Fibroblast of the conjunctiva (primary cell): ENCODE measurements at places on chromosomes 12 and 14.

DNA sequence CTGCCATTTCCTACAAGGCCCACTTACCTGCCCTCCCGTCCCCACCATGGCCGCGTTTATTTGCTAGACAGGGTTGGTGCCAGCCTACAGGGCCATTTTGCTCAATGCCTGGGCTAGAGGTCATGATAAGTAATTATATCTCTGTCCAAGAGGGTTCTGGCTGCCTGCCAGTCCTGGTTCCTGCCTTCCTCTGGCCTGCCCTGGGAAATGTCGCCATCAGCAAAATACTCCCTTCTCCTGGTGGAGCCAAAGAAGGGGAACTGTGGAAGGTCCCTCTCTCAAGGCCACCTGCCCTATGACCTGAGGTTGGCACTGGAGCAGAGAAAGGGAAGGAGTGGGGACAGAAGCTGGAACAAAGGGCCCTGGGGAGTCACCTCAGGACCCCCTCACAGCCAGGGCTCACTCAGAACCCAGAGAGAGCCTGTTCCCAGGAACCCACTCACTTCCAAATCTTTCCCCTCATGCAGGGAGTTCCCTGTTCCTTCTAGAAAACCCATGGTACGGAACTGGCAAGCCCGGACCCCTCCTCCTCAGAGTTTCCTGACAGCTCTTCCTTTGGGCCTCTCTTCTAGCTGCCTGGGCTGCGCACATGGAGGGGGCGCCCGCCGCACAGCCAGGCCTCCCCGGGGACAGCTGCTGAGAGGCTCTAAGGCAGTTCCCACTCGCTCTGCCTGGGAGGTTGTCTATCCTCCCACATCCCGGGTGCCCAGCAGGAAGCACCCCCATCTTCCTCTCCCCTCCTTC is 280.5 kb downstream of the DPF3 start:
- DNase-seq, result no peak

DNA sequence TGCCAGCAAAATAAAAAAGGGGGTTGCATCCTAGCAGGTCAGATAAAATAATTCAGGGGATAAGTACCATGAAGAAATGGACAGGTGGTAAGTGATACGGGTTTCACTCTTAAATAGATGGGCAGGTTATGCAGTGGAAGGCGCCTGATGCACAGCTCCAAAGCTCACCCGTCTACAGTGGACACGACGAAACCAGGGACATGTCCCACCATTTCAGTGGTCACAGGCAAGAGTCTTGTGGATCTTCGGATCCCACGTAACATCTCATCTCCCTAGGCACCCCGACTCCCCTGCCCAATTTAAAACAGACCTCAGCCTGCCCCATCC is 60.5 kb downstream of the DDX51 start:
- DNase-seq, result no peak

GRCh38 chr12:27766587-27766986 is 13.4 kb upstream of the KLHL42 start:
- DNase-seq, result no peak

DNA sequence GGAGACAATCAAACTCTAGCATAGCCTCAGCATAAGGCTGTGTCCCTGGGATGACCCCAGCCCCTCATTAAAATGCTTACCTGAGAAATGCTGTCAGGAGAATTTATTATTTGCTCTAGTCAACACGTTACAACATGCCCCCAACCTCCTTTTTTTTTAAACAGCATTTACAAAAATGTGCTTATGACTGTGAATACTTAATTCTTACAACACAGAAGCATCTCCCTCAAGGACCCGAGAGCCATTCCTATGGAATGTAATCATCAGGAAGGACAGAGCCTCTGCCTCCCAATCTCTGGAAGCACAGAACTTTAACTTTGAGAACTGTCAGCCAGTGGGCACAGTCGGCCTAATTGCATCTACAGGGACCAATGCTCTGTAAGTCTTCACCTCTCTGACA is 136.6 kb upstream of the OVCH1 start:
- no peak for DNase-seq

GRCh38 chr12:116881325-116881876 is at the start of gene HRK:
TSS of gene HRK (minus strand) at chr12:116881441. CDS start at chr12:116881307, 134 bp downstream.
- no peak for DNase-seq

- no peak for DNase-seq
Observed at GRCh38 chr12:119247720-119248043, 69.0 kb downstream of the HSPB8 start.

DNA sequence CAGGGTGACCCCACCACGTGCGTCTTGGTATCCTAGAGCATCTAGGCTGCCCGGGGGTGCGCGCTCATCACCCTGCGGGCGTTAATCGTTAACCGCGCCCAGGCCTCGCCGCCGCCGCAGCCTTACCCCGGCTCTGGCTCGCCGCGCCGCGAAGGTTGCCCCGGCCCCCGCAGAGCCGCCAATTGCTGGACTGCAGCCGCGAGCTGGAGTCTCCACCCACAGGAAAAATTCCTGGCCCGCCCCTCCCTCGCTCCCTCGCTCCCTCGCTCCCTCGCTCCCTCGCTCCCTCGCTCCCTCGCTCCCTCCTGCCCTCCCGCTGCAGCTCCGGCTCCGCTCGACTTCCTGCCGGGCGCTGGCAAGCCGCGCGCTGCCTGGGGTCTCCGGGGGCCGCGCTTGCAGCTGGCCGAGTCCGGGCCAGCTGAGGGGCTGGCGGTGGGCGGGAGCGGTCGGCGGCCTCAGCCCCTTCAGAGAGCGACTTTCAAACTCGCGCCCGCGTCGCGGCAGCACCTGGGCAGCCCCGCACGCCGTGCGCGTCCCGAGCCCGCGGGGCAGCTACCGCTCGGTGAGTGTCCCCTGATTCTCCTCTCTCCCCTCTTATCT is at the start of gene PLEKHG3:
Gene PLEKHG3 (plus strand): TSS at position 282 of the 600 bp plus-strand sequence. CDS start 23,208 bp downstream, outside the sequence.
- DNase-seq, result peak; percentile 16

- peak; percentile 57 for DNase-seq
Observed at GRCh38 chr14:51398898-51399297, 158.9 kb downstream of the TMX1 start.

DNA sequence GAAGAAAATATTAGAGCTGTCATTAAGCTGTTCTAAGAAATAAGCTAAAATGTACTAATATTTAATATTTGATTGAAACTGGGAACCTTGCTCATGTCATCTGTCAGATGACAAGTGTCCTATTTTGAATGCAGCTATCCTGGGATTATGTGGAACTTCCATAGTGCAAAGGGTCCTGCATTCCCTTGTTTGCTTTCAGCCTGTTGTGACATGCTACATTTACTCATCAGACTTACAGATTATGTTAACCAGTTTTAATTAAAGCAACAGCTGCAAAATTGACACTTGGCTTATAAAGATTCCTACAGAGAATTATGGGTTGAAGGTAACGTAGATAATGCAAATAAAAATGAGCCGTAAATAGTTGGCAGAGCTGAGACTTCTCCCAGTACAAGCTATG is 458.4 kb upstream of the RGS6 start:
- no peak for DNase-seq
